Colonic mucosa (tissue), 4 donors: ENCODE measurements at places on chromosomes 5 and 9. TPM values are rescaled to one million over a fixed set of nuclear protein-coding genes. Genes with fewer than 3 reads are reported as not detected.

- no peak for DNase-seq
Observed at GRCh38 chr9:16112116-16112515, 559.3 kb downstream of the CCDC171 start.

DNA sequence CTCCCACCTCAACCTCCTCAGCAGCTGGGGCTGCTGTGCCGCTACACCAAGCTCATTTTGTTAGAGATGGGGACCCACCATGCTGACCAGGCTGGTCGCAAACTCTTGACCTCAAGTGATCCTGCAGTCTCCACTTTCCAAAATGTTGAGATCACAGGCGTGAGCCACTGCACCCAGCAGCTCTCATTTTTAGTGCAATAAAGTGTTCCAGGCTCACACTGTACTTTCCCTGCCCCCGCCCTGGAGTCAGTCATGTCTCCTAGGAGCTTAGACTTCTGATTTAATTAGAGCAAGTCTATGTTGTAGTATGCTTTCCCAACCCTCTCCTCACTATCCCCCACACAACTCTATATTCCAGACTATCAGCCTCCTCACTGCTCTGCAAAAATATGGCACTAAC lies 238.0 kb upstream of the ACTBL2 start:
- DNase-seq = no peak

DNA sequence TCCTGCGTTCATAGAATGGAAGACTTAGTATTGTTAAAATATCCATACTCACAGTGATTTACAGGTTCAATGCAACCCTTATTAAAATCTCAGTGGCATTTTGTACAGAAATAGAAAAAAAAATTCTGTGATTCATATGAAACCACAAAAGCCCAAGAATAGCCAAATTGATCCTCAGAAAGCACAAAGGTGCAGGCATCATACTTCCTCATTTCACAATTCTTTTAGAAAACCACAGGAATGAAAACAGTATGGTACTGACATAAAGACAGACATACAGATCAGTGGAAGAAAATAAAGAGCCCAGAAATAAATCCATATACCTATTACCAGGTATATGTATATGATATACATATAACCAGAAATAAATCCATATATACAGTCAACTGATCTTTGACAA lies 86.8 kb upstream of the MEGF10 start:
- no peak for DNase-seq

DNA sequence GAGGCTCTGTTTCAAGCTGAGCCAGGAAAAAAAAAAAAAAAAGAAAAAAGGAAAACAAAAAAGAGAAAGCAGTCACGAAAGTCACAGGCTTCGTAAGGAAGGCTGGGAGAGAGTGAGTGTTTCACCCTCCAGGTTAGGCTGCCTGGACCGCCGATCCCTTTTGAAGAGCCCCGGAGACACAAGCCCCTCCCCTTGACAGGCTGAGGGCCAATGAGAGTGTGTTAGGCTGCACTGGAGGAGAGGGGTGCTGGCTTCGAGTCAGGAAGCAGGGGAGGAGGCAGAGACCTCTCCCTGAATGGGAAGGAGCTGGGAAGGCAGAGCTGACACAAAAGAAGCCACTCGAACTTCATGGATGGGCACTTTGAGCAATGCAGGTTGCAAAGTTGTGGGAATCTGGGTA lies at the start of gene NMUR2:
NMUR2 (minus strand) TSS at position 135 of the 400 bp plus-strand sequence. CDS start 166 bp downstream, outside the sequence.
- DNase-seq = no peak

DNA sequence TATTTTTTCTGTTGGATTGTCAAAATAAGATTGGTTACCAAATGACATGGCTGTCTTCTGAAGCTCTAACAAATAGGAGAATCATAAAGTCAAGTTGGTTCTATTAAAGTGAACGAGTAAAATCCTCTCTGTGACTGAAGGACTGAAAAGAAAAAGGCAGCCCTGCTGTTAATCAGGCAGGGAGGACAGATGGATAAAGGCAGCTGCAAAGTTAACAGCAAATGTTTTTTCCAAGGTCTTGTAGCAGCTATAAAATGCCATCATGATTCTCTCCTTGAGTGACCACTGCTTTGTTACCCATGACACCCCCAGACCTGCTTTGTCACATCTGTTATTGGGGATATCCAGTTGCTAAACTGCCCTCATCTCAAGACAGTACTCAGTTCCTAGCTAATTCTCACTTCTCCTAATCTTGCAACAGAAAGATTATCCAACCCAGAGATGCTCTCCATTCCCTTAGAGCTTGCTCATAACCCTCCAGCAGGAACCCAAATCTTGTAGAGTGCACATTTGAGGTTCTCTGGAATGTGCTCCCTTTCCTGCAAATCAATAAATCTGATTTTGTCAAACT lies 89.7 kb upstream of the PARP8 start:
- DNase-seq = no peak

GRCh38 chr5:97276474-97277120 lies 93.5 kb upstream of the RIOK2 start:
- no peak for DNase-seq

DNA sequence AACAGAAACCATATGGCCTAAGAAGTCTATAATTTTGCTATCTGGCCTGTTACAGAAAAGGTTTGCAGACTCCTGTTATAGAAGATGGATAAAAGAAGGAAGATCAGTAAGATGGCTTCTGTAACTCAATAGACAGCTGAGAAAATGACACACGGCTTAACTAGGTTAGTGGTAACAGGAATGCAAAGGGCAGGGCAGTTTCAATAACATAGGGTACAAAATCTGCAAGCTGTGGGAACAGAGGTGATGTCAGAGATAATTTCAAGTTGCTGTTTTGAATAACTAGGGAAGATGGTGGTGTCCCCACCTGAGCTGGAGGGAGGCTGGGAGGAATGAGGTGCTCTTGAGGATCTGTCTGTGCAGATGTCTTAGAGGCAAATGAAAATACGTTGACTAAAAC lies 106.5 kb downstream of the GLIS3 start:
- no peak for DNase-seq

GRCh38 chr9:135255033-135255840 lies 167.8 kb downstream of the OLFM1 start:
- DNase-seq = no peak

GRCh38 chr5:4230786-4231641 lies 635.4 kb downstream of the IRX1 start:
- no peak for DNase-seq

DNA sequence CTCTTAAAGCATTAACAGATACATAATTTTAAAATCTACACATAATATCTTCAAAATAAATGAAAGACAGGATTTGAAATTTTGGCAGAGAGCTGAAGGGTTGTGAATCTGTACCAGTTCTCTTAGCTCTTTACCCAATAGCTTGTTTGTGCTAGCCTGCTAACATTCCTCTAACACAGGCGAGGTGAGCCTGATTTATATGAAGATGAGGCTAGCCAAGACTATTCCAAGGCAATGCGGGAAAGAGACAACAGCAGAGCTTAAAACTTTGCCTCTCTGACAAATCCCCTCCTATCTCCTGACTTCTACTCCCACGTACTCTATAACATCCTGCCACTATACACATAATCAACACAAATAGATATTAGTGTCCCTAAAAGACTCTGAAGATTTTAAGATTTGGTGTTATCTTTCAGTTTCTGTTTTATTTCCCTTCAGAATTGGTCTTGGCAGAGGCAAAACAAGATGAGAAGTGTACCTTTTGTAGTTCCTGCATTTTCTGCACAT lies 745.6 kb upstream of the ZNF608 start:
- no peak for DNase-seq

- peak; percentile 64 for DNase-seq
Observed at GRCh38 chr5:43041669-43042175, 1.6 kb upstream of the ANXA2R start.

GRCh38 chr5:151602806-151603205 lies 11.7 kb upstream of the FAT2 start:
- DNase-seq = no peak

- no peak for DNase-seq
Observed at GRCh38 chr9:137245450-137246421, 4.6 kb downstream of the TUBB4B start.

DNA sequence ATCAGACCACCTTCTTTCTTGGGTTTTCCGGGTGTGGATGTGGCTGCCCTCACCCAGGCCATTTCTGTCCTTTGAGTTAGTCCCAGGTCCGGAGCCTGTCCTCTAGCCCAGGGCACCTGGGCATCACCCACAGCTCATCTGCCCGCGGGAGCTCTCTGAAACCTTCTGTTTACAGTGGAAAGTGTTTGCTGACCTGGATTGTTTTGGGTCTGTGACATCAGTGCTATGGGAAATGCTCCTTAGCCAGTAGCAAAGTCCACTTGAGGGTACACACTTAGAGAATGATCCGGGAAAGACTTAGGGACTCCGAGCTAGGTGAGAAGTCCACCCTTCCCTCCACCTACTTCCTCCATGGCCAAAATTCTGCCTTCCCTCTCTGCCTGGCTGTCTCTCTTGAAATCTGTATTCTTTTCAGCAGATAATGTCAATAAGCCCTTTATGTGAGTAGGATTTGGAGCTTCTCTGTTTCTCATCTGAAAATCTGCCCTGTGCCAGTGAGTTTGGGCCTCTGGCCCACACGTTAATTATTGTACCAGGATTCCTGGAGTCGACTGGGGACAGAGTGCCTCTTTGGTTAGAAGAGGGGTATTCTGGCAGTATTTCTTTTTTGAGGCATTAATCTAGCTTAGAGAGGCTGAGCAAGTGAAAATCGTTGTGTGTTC lies 19.9 kb downstream of the ABLIM3 start:
- DNase-seq = no peak

GRCh38 chr5:170341545-170341944 lies 44.0 kb upstream of the LCP2 start:
- no peak for DNase-seq

DNA sequence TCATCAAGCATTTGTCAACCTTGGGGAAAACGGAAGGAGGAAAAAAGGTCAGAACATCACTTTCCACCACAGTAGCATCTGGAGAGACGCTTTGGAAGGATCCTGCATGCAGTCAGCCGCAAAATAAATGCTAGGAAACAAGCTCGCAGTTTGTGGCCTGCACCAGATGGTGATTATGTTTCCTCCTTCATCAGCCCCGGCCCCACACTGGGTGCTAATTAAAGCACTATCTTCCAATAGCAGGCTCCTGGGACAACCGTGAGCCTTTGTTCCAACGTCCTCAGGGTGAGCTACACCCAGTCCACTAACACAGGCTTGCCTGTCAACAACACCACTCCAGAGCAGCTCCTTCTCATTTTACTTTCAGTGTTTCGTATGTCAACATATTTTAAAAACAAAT lies 64.0 kb downstream of the RNF130 start:
- no peak for DNase-seq

GRCh38 chr5:157772127-157772526 lies 28.6 kb downstream of the LSM11 start:
- no peak for DNase-seq

Gene PPP2R2B
- total RNA-seq = 0.93 TPM

Gene ELOVL7
- 25.4 TPM for total RNA-seq

Gene LOX
- total RNA-seq = 6.2 TPM

Gene CAPSL
- total RNA-seq = not detected

Gene STRBP
- 37.5 TPM for total RNA-seq

Gene TJP2
- total RNA-seq = 133 TPM

Gene FGF10
- 0.27 TPM for total RNA-seq

Gene SOHLH1
- total RNA-seq = not detected

Gene TMEM215
- not detected for total RNA-seq

Gene UNC5A
- total RNA-seq = not detected

Gene SLCO6A1
- total RNA-seq = not detected

Gene PTGDS
- 15.9 TPM for total RNA-seq
